ENCODE measurements at places on chromosomes 5 and 9.

GRCh38 chr5:115325296-115325959 is 29.0 kb upstream of the CCDC112 start:
- DNase-seq, result no peak

GRCh38 chr5:55702598-55703345 is 9.4 kb downstream of the SLC38A9 start:
- DNase-seq, result no peak

GRCh38 chr9:122015170-122015821 is 77.8 kb downstream of the TTLL11 start:
- DNase-seq, result no peak

DNA sequence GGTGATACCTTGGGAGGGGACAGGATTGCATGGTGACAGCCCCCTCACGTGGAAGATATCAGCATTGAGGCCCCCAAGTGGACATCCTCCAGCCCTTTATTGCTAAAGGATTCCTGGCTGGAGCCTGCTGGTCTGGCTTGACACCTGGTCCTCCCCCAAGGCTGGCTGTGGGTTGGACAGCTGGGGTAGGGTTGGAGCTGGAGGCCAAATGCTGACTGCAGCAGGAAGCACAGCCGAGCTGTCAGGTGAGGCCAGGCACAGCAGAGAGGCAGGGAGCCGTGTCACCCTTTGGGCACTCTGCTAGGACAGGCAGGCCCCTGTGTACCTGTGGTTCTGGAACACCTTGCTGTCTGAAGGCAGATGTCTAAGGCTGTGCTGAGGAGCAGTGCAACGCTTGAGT is 2.2 kb downstream of the CACFD1 start:
- DNase-seq, result no peak

DNA sequence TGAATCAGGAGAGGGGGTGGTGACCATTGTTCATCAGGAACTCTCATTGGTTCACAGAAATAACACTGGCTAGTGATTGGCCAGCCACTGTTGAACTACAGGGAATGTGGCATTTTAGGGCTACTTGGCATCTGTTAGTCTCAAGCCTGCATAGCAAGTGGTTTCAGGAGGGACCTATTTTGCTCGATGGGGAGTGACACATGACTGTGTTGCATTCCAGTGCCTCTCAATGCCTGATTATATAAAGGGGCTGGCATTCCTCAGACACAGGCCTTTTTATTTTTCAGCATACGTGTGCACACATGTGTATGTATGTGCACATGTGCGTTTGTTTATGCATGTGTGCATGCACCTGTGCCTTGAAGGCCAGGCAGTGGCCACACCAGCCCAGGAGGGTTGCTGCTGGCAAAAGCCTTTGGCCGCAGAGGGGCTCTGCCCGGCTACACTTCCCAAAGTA is 23.2 kb downstream of the FGD3 start:
- no peak for DNase-seq

GRCh38 chr5:59533730-59534108 is 359.8 kb downstream of the PDE4D start:
- DNase-seq, result no peak

GRCh38 chr5:32445287-32445758 is 783 bp upstream of the ZFR start:
- no peak for DNase-seq

- no peak for DNase-seq
These were observed 261.8 kb downstream of the ARHGAP26 start for GRCh38 chr5:143031781-143032580.

DNA sequence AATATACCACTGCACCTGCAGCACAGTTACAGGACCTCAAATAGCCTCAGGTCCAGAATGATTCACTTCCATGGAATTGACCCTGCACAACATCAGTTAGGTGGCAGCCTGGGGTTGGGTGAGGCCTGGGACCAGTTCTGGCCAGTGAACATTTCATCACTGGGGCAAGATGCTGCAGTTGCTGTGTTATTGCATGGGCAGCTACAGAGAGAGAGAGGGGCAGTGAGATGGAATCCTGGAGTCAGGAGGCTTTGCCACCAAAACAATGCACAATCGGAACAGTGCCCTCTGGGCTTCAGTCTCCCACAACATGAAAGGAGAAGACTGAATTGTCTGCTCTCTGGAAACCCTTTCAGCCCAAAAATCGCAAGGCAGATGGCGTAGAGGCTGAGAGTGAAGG is 51.8 kb downstream of the SH3TC2 start:
- DNase-seq, result no peak

DNA sequence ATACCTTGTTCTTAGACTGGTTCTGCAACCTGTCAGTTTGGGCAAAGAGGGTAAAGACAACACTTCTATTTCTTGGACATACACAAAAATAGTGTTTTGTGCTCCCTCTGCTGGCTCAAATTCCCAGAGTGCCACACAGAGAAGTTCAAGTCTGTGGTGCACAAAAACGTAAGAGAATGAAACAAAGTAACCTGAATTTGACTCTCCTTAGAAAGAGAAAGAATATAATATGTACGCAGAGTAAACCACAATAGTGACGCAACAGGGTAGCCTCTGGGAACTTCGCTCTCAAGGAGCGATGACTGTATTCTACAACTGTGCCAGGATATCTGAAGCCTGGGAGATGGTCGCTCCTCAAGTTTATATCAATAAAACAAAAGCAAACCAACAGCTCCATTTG is 18.5 kb downstream of the DDX31 start:
- DNase-seq, result no peak

DNA sequence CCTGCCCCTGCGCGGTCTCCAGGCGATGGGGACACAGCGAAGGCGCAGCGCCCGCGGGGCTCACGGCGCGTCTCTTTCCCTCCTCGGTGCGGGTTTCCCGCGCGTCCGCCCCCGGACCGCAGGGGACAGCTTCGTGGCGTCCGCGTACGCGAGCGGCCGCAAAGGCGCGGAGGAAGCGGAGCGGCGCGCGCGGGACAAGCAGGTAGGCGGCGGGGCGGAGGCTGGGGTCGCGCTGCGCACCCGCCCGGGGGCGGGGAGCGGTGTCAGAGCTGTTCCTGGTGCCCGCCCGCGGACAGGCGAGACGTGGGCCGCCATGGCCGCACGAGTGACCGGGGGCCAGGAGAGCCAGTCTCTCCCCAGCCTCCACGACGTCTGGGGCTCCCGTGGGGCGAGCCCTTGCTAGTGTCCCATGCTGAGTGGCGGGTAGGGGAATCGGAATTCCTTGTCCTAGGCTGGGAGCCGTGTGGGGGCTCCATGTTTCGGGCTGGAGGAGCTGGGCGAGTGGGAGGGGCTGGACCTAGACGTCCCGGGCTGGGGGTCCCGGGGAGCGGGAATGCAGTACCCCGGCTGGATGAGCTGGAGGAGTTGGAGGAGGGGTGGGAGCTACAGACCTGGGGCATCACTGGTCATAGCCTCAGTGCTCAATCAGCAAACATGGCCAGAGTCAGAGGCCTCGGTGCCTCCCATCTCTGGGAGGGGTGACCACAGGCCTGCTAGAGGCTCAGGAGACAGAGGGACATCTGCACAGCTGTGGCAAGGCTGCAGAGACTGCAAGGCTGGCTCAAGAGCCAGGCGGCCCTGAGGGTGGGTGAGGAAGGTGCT is 968 bp downstream of the NKD2 start:
- DNase-seq, result peak; percentile 5

DNA sequence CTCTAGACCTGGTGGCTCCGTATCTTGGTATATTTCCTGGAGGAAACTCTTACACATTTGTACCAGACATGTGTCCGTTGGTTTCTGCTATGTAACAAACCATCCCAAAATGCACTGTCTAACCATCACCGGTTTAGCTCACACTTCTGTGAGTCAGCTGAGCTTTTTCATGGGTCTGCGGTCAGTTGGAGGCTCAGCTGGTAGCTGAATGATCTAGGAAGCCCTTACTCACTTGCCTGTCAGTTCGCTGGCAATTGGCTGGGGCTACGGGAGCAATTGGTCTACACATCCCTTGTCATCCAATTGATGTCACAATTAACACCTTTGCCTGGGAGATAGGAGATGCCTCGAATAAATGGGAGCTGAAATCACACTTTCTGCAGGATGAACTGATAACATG is 11.6 kb upstream of the WHRN start:
- no peak for DNase-seq
